A549 treated with dexamethasone at 1 μM for 4 hours (cell line): ENCODE measurements at places on chromosomes 7 and 10. TPM values are rescaled to one million over a fixed set of nuclear protein-coding genes. Genes with fewer than 3 reads are reported as not detected.

Gene CUZD1
- total RNA-seq, result 0.63 to 1.2 TPM (median 1.0 TPM) in 5 replicates

Gene EMX2
- total RNA-seq, result not detected in 5 replicates

Gene FGFBP3
- total RNA-seq, result 2.1 to 2.4 TPM (median 2.3 TPM) in 5 replicates

Gene MAPK8
- total RNA-seq, result 27.3 to 39.0 TPM (median 34.2 TPM) in 5 replicates

Gene PTN
- not detected in 5 replicates for total RNA-seq

Gene FAM25C
- total RNA-seq, result 0.57 to 4.1 TPM (median 2.0 TPM) in 4 of 5 replicates, not detected in the other
